ENCODE measurements at places on chromosomes 7 and 10.

- DNase-seq = no peak
These were observed 603.7 kb upstream of the ADARB2 start for GRCh38 chr10:2340831-2341647.

DNA sequence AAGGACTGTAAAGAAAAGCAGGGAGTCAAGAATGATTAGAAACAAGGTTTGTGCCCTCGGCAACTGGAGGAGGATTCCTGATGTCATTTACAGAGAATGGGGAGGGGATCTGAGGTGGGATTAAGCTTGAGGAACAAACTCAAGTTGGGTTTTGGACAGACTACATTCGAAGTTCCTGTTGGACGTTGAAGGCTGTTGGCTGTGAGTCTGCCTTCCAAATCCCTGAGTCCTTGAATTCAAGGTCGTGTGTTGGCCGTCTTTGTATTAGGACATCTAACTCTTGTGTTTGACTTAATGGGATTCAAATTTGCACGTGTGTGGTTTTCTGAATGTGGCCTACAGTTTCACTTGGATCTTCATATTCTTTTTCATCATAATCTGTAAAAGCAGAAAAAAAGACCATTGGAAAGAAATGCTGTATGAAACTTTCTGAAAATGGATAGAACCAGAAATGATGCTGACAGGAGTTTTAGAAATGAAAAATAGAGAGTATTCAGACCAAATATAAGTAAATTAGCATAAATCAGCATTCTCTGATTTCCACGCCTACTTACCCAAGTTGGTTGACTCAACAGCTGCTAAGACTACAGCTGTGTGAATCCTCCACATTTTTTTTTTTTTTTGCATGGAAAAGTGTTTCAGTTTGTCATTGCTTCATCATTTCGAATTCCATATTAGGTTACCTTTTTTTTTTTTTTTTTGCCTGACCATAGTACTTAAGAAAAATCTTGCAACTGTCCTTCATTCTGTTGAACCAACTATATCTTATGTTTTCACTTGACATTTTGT, 94.8 kb downstream of the KIAA1217 start:
- DNase-seq = no peak

- DNase-seq = no peak
These were observed 120.6 kb downstream of the CPED1 start for GRCh38 chr7:121109145-121109544.

DNA sequence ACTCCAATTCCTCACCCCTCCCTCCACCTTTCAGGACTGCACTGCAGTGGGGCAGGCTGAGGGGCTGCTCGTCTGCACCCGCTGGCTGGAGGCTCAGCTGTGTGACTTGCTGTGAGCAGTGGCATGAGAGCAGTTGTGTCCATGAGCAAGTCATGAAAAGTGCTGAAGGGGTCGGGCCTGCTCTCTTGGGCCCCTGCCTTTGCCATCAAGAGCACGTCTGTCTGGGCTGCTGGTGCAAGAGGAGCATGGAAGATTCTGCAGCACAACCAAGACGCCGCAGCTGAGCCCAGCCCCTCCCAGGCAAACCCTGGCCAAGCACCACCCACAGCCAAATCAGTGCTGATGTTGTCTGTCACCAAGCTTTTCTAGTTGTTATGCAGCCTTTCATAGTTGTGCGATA, 284.3 kb downstream of the TCERG1L start:
- DNase-seq = no peak

GRCh38 chr7:2629746-2630681, 1.8 kb upstream of the TTYH3 start:
- DNase-seq = peak; percentile 68

- no peak for DNase-seq
These were observed 23.2 kb upstream of the ARHGAP22 start for GRCh38 chr10:48627984-48628609.

DNA sequence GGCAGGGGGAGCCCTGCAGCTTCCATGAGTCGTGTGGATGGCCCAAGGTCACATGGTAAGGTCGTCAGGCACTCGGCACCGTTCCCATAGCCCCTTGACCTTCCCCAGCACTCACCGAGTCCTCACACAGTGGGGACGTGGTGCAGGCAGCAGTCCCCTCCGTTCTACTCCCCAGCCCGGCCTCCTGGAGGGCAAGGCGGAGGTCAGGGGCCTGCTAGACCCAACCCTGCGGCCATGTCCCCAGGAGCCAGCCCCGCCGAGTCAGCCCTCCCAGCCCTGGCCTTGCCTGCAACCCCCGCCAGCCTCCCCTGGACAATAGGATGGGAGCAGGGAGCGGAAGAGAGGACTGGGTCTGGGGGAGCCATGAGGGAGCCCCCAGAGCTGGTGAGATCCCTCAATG, 65.2 kb downstream of the ELFN1 start:
- no peak for DNase-seq

- DNase-seq = no peak
These were observed 498.7 kb upstream of the MKI67 start for GRCh38 chr10:128624656-128625530.

GRCh38 chr7:26046150-26046549, 105.8 kb upstream of the NFE2L3 start:
- no peak for DNase-seq
